ENCODE measurements at places on chromosomes 16 and 17.

GRCh38 chr16:56558024-56558747 lies 6.7 kb upstream of the MT4 start:
- DNase-seq: no peak

DNA sequence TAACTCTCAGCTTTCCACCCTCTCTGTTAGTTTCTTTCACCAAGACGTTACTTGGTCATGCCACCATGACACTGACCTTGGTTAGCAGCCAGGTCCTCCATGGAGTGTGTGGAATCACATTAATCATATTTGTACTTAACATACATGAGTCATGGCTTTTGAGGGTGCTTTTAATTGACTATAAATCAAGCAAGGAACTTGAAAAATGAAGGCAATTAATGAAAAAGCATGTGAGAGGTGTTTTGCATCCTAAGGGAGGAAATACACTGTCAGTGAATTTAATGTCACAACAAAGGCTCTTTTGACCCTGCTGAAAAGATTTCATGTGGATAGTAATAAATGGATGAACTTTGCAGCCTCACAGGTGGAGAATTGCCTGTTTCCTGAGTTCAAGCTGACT lies 240.7 kb downstream of the CDH13 start:
- no peak for DNase-seq

- no peak for DNase-seq
These were observed 7.5 kb downstream of the SLC6A4 start for GRCh38 chr17:30228011-30228410.

- DNase-seq: no peak
These were observed 17.0 kb upstream of the ANKFN1 start for GRCh38 chr17:56136301-56136700.

DNA sequence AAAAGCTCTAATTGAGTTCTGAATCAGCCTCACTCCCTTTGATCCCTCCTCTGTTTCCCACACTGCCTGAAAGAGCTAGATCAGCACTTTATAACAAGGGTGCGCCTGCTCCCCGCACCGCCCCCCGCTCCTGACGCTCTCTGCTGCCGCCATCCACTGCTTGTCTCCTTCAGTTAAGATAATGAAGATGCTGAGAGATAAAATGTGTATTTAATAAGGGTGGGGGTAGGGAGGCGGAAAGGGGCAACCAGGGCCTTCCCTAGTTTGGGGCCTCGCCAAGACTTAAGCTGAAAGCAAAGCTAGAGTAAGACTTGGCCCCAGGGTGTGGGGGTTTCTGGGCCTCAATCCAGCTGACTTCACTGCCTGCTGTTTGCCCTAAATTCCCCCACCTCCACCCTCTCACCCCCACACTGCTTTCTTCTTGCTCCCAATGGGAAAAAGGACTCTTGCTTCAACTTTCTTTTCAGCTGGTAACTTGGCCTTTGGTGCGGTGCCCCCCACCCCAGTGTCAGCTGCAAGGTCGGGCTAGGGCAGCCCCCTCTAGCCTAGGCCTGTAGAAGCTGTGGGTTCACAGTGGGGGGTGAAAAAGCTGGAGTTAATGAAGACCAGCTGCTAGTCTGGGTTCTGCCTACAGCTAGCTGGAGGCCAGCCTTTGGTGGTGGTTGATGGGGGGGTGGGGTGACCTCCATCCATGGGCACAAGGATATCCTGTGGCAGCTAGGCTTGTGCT lies 1.8 kb upstream of the RARA start:
- no peak for DNase-seq

DNA sequence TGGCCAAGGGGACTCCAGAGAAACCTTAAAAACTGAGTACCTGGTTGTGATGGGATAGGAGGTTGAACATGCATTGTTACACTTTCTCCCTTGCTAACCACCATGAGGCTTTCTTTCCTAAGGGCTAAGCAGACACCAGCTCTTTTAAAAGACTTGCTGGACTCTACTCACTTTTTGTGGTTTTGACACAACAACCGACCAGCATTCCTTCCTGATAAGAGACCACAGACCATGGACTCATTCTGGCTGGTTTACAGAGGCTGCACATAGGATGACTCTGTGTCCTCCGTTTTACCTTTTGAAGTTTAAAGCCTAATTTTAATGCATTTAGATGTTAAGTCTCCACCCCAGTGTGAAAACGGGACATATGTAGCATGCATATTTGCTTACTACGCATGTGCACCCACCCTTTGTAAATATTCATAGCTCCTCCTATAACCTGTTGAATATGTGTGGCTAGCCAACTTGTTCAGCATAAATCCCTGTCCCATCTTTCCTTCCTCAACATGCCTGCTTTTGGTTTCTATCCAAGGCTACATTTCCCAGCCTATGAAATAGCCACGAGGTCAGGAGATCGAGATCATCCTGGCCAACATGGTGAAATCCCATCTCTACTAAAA lies 475.9 kb downstream of the GRIN2A start:
- no peak for DNase-seq

- DNase-seq: no peak
These were observed 4.6 kb upstream of the EDC4 start for GRCh38 chr16:67868290-67868689.

DNA sequence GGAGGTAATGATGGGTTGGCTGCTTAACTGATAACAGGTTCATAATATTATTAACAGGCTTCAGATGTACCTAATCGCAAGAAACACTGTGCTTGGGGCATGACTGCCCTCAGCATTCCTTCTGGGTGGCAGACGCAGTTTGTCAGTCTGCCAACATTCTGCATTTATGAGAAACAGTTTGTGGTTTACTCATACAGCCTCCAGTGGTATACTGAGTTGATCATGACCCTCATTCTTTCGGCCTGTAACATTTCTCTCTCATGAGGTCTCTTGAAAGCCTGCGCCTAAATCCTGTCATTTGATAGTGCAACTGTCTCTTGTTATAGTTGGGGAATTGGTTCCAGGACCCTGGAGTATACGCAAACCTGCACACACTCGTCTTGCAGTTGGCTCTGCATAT lies 4.9 kb upstream of the RUSF1 start:
- no peak for DNase-seq
